ENCODE measurements at places on chromosomes 12 and 14. TPM values are rescaled to one million over a fixed set of nuclear protein-coding genes. Genes with fewer than 3 reads are reported as not detected.

Gene PLA2G1B
- 0.09 TPM for total RNA-seq

Gene SBNO1
- 22.9 TPM for total RNA-seq

Gene EML5
- 1.2 TPM for total RNA-seq

Gene PAX9
- total RNA-seq, result 21.5 TPM

DNA sequence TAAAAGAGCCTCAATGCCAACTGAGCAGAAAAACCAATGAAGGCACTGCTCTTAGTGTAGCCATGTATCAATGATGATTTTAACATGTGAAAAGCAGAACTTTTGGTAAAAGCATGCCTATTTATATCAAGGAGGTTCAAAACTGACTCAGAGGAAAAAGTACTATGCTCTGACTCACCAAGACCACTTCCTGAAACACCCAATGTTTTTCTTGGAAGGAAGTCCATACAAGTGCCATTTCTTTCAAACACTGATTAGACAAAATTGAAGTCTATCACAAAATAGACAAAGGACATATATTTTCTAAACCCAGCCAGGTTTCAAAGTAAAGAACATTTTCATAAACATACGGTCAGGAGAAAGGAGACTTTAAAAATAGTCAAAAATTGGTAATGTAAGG lies 88.6 kb downstream of the EPS8 start:
- DNase-seq, result no peak

DNA sequence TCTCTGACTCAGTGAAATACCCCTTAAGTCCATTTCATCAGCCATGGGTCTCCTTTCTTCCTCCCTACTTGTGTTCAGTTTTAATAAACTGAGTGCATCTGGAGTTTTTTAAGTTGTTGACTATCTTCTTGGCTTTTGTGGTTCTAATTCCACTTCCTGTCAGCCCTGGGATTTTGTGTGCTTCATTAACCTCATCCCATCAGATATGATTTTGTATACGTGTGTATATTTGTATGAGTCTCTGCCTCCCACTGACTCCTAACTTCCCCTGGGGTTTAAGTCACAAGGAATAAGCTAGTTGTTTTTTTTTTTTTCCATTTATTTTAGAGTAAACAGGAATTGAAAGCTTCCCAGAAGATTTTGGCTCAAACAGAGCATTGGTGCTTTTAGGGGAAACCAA lies 62.7 kb downstream of the TTLL5 start:
- DNase-seq, result no peak

GRCh38 chr14:85487215-85487614 lies 42.7 kb upstream of the FLRT2 start:
- DNase-seq, result no peak

DNA sequence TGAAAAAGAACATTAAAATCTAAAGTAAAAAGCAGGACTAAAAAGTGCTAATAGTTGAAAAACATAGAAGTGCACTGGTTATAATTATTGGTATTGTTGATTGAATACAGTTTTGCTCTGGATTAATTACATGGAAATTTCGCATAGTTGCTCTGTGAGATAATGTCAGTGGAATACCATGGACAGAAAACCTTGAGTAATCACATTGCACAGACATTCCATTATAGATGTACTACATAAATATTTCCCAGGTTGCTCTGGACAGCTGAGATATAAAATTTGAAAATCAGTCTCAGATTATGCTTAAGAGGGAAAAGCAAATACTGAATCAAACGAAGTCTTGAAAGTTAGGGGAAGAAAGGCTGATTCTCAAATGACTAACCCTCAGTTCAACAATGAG lies 439.3 kb upstream of the FLRT2 start:
- DNase-seq, result no peak

DNA sequence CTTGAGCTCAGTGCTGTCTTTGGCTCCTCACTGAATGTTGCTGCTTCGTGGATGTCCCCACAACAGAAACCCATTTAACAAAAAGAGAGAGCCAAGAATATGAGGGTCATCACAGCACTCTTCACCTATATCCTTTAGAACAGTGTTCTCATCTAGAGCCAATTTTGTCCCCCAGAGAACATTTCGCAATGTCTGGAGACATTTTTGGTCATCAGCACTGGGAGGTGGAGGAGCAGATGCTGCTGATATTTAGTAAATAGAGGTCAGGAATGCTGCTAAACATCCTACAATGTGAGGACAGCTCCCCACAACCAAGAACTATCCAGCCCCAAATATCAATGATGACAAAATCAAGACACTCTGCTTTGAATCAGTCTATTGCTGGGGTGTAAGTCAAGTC lies 92.5 kb downstream of the BBS10 start:
- DNase-seq, result no peak

GRCh38 chr12:124759841-124760503 lies 103.7 kb downstream of the SCARB1 start:
- DNase-seq, result no peak

DNA sequence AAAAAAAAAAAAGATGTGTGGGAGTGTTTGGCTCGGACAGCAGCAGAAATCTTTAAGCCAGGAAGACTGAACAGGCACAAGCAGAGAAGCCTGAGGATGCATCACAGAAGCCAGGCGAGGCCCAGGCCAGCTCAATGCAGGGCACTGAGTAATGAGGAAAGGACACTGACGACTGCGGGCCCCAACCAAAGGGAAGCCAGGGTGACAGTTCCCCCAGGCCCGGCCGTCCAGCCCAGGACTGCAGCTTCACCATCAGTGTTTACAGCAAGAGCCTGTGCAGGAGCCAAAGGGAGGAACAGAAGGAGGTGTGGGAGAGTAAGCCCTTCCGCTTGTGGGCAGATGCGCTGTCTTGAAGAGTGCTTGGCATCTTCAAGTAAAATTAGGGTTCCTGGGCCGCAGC lies 205.3 kb upstream of the SFSWAP start:
- DNase-seq, result no peak

All from thymus (tissue), 14 donors.